HFF-Myc (cell line): ENCODE measurements at places on chromosomes 2 and 18.

DNA sequence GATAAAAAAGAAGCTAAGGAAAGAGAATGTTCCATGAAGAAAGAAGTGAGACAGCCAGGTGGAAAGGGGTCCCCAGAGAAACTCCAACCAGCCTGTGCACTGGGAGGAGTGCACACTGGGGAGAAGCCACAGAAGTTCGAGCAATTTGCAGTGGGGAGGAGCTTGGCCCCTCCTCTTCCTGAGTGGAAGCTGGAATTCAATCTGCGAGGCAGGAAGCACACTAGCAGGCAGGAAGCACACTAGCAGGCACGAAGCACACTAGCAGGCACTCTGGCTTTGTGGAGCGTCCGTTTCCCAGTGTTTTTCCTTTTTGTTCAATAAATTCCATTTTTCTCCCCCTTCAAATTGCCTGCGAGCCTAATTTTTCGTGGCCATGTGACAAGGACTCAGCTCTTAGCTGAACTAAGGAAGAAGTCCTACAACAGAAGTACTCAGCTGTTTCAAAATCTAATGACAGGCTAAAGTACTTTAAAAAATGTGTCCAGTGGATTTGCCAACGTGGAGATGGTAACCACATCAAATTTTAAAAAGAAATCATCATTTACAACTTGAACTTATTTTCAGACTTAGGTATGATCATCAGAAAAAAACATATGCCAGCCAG is 21.4 kb upstream of the SPIRE1 start:
- DNase-seq: no peak

DNA sequence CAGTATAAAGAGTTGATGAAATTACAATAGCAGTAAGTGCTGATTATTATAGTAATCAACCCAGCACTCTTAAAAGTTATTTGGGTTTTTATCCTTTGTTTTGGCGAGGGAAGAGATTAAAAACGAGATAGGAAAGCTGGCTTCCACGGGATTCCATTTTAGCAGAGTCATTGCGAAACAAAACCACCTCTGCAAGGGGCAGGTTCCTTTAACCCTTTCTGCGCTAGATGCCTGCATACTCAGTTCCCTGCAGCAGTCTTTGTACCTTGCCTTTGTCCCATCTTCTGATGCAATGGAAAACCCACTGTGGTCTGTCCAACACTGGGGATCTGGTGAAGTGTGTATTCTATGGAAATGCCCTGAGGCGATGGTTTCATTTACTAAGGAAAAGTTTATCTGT is 2.7 kb downstream of the YPEL5 start:
- DNase-seq: no peak

GRCh38 chr2:234535464-234535863 is 38.6 kb upstream of the ARL4C start:
- DNase-seq: no peak

- no peak for DNase-seq
These were observed 47.7 kb downstream of the DNMT3A start for GRCh38 chr2:25293958-25294562.

DNA sequence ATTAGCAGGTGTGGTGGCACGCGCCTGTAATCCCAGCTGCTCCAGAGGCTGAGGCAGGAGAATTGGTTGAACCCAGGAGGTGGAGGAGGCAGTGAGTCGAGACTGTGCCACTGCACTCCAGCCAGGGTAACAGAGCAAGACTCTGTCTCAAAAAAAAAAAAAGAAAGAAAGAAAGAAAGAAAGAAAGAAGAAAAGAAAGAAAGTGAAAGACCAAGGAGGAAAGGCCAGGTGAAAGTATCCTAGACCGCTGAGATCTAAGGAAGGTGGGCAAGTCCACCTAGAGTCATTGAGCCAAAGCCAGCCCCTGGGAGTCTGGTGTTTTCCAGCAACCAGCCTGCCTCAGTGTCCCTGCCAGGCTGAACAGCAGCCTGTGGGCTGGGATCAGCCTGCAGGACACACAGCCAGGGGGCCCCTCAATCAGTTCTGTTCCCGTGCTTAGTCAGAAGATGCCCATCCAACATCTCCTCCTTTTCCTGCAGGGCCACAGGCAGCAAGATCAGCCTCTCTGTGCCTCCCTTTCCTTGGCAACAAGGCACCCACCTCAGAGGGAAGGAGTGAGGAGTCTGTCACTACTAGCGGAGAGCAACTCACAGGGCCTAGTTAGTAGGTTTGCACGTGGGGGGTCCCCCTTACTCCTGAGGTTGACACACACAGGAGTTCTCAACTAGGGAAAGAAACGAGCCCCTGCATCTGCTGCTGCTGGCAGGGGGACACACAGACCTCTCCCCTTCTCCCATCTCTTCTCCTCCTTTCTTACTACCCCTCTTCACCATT is 64.1 kb downstream of the SMAD7 start:
- DNase-seq: no peak

DNA sequence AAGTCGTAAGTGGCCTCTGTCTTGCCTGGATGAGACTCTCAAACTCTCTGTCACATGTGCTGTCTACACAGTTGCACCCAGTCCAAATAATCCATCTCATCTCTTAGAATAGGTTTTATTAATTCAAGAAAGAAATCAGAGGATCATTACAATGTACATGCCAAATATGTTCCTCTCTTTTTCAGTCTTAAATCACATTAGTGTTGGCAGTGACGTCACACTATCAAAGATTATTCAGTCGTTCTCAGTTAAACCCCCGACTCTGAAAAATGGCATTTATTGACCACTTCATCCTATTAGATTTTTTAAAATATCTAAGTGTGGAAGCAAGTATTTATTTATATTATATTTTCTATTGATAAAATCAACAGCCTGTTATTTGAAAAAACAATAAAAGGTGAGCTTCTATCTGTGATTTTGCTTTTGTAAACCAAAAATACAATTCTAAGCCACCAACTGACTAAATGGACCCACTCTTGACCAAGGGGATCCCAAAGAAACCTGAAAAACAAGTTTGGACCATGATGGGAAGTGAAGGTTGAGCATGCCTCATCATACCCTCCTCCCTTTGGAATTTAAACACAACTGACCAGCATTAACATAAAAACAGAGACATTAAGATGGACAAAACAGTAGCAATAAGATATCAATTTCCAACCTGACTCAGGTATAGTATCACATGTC is 1894.4 kb upstream of the LRRTM1 start:
- no peak for DNase-seq

GRCh38 chr2:60283626-60284025 is 269.8 kb downstream of the BCL11A start:
- no peak for DNase-seq

GRCh38 chr2:161570424-161571050 is 53.7 kb upstream of the SLC4A10 start:
- DNase-seq: no peak

- DNase-seq: no peak
These were observed 104.3 kb downstream of the KYNU start for GRCh38 chr2:142981756-142982155.

- DNase-seq: no peak
These were observed 9.7 kb downstream of the DOK1 start for GRCh38 chr2:74564222-74564621.

DNA sequence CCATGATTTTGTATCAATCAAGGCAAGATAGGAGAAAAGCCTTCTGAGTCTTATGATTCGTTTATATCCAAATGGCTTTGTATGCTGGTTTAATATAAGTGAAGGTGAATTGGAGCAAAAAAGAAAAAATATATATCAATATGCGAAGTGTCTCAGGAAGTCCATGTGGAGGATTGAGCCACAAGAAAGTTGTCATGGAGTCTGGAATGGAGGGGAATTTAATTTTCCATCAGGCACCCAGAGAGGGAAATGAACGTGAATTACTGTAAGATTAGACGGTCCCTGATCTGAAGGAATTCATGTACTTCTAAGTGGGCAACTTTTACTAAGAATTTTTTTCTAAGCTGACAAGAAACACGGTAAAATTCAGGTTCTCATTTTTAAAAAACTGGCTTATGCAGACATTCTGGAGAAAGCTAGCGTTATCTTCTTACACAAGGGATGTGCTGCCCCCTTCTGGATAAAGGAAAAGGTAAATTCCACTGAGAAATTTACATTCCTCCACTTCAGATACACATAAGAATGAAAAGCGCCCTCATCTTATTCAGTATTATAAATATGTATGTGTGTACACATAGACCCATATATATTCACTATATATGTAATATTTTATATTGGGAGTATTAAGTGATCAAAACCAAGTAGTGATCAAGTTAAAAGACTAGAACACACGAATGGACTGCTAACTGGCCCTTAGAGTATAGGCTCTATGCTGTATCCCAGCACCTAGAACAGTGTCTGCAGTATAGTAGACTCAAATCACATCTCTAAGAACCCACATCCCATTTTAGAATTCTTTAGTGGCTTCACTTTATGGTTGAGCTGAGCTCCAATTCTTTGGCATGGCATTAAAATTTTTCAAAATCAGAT is 289.0 kb upstream of the TFPI start:
- DNase-seq: peak; percentile 38

DNA sequence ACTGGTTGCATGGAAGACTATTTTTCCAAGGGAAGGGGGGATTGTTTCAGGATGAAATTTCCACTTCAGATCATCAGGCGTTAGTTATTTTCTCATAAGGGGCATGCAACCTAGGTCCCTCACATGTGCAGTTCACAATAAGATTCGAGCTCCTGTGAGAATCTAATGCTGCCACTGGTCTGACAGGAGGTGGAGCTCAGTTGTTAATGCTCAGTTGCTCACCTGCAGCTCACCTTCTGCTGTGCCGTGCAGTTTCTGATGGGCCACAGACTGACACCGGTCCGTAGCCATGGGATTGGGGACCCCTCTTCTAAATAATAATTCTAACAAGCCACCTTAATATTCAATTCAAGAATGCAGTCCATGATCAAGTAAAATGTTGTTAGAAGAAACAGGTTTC is 34.9 kb downstream of the PLCL1 start:
- DNase-seq: no peak

GRCh38 chr2:171895786-171896185 is 1.7 kb upstream of the SLC25A12 start:
- DNase-seq: no peak

DNA sequence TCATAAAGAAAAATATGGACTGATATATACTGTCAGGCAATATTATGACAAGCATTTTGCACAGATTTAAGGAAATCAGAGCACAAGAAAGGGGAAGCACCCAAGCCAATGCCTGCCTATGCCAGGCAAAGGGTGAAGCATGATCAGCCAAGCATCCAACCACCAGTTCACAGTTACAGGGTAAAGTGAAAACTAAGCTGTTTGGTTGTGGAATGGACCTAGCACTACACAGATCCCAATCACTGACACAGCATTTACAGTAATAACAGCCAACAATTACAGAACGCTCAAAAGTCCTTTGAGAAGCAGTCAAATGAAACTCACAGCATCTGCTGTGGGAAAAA is 90.3 kb downstream of the SP3 start:
- no peak for DNase-seq

GRCh38 chr18:76277801-76278200 is 217.2 kb downstream of the ZNF516 start:
- DNase-seq: no peak

- DNase-seq: no peak
These were observed 40.3 kb downstream of the SMC6 start for GRCh38 chr2:17713291-17713690.
